ENCODE measurements at places on chromosomes 6 and 20. TPM values are rescaled to one million over a fixed set of nuclear protein-coding genes. Genes with fewer than 3 reads are reported as not detected.

Gene TAGAP
- total RNA-seq = 80.7 TPM

GRCh38 chr6:94272327-94272726 is 853.0 kb upstream of the EPHA7 start:
- no peak for ATAC-seq
- no peaks in the 10 kb centered on the region for H3K4me1 ChIP-seq
- no peak overlapping the region for H3K4me3 ChIP-seq
- H3K27ac ChIP-seq = no peak overlapping the region
- no peaks in the 10 kb centered on the region for H3K36me3 ChIP-seq

DNA sequence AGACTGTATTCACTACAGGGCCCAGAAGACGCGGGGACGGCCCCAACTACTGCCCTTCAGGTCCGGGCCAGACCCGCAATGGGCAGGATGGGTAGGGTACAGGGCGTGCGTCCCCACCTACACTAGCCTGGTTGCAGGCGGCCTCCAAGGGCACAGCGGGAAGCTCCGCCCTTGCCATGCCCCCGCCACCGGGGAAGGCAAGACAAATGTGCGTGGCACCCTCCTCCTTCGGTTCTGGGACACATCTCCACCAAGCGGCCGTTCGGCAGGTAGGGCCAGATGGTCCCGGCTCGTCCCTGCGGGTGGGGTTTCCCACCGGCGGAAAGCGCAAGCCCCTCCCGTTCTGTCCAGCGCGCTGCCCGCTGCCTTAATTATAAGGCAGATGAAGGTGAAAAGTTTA is 5.6 kb downstream of the NXT1 start:
- no peaks in the 10 kb centered on the region for H3K27me3 ChIP-seq
- H3K27ac ChIP-seq = no peak overlapping the region
- H3K4me3 ChIP-seq = no peak overlapping the region
- peaks cover 9% of the 10 kb centered on the region for H3K4me1 ChIP-seq

GRCh38 chr6:35496036-35496840 is 641 bp downstream of the TEAD3 start:
- peaks cover 12% of the 10 kb centered on the region for H3K27me3 ChIP-seq
- no peaks in the 10 kb centered on the region for H3K36me3 ChIP-seq
- no peak overlapping the region for H3K27ac ChIP-seq
- peaks cover 17% of the 10 kb centered on the region for H3K4me1 ChIP-seq
- H3K4me3 ChIP-seq = peak overlapping the region; percentile 59
- no peak for ATAC-seq

Measured in activated T-helper 17 cell treated with anti-CD3 and anti-CD28 coated beads, Interleukin-2, amount 50 U/mL, for 72 hours (primary cell).